DMS53 (cell line): ENCODE measurements at places on chromosomes 6 and 20.

DNA sequence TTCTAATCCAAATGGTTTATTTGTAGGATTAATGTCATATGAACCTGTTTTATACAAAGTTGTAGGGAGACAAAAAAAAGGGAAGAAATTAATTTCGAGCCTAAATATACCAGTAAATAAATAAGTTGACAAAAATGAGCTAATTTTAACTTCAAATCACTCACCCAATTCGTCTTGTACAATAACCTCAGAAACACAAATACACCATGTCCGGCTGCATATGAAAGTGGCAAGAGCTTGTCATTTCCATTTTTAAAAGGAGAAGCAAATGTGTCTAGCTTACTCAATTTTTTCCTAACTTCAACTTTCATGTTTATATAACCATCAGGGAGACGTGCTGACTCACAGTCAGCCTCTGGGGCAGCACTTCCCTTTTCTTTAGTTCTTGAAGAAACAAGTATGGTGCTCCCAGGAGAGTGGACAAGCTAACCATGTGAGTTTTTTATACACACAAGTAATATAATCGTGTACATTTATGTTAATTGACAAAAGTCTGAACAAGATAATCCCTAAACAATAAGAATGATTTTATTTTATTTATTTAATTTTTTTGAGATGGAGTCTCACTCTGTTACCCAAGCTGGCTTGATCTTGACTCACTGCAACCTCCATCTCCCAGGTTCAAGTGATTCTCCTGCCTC is 55.5 kb upstream of the SGK1 start:
- DNase-seq, result peak; percentile 2

- DNase-seq, result no peak
These were observed 3.1 kb downstream of the CRYBG1 start for GRCh38 chr6:106363401-106364138.

DNA sequence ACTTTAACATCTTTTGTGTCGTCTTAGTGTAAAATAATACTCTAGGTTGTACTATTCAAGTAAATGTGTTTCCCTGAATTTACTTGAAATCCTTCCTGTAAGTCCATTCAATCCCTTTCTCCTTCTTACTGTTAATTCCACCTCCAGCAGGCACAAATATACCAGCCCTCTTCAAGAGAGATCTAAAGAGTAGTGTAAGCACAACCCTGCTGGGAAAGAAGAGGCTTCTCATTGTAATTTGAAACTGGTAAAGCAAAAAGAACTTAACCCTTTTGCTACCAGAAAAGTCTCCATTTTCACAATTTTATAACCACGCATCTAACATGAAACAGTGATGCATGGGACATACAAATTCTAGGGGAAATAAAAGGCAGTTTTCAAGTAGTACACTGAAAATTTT is at the start of gene BMP5:
Gene BMP5 (minus strand): TSS at position 191 of the 400 bp plus-strand sequence. CDS start 725 bp downstream, outside the sequence.
- peak; percentile 30 for DNase-seq

- DNase-seq, result no peak
These were observed 312.6 kb downstream of the CD83 start for GRCh38 chr6:14430218-14430617.

- DNase-seq, result no peak
These were observed 29.0 kb downstream of the DAAM2 start for GRCh38 chr6:39821046-39821740.

GRCh38 chr20:12067686-12068085 is 150.0 kb downstream of the BTBD3 start:
- DNase-seq, result no peak

DNA sequence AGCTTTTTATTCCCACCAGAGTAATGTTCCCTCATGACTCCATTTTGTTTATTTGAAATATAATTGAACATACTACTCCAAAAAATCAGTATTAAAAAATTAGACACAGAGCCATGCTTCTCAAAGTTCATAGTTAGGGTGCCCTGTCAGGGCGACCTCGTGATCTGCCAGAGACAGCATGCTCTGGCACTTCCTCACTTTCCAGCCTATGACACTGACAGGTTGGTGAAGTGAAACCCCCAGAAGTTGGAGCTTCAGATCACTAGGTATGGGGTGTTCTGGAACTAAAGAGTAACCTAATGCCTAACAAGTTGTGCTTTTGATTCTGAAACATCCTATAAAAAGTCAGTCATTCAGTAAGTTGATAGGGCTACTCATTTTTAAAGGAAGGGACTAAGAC is 93.0 kb downstream of the TBC1D7 start:
- no peak for DNase-seq

DNA sequence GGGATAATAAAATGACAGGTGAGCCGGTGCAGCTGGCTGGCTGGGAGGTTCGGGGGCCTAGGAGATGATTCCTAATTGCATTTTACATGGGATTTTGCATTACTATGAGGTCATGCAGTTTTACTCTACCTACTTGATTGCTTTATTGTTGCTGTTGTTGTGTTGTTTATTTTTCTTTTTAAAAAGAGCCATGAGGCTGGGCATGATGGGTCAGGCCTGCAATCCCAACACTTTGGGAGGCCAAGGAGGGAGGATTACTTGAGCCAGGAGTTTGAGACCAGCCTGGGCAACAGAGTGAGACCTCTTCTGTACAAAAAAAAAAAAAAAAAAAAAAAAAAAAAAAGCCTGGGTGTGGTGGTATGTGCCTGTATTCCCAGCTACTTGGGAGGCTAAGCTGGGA is 104.8 kb downstream of the GJA1 start:
- no peak for DNase-seq

DNA sequence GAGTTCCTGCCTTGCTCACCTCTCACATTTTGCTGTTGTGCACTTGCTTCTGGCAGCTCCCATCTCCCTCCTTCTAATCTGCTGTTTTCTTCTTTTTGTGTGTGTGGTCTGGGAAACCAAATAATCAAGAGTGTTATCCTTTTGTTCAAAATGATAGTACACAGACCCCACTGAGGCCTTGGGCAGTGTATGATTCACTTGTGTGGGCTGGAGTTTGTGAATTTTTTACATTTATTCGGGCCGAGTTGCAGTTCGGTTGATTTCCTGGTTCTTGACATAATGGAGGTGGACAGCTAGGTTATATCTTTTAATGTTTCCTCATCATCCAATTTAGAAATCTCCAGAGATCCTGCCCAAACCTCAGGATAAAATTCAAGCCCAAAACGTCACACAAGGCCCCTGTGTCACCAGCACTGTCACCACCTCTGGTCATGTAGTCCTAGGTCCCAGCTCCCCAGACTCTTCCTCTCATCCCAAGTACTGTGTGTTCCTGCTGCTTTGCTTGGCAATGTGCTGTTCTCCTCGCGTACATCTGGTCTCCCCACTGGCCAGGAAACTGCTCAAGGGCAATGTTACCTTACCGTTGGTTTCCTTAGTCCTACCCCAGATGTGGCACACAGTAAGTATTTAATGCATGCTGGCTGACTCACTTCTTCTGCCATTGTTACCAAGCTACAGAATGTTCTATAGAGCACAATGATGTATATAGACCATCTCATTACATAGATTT is 55.7 kb upstream of the PHACTR2 start:
- no peak for DNase-seq

DNA sequence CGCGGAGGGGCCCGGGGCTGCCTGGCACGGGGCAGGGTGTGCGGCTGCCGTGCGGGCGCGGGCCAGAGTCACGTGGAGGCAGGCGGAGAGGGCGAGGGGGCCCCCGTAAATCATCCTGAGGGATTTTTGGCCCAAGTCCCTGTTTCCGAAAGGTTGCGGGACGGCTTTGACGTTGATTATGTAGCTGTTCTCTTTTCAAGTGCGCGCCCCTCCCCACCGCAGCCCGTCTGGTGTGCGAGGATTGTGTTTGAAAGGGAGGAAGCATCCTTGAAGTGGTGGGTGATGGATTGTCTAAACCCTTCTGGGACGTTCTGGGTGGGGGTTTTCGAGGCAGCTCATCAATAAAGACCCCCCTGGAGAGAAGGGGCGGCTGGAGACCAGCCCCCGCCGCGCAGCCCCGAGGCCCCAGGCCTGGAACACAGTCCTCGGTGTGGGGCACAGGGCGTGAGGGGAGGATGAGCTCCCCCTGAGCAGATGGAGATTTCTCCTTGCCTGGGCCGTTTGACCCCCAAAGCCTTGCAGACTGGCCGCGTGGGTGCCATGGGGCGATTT is 7.0 kb upstream of the FOXF2 start:
- DNase-seq, result no peak

- DNase-seq, result no peak
These were observed 118.2 kb downstream of the RPS12 start for GRCh38 chr6:132932588-132932987.

DNA sequence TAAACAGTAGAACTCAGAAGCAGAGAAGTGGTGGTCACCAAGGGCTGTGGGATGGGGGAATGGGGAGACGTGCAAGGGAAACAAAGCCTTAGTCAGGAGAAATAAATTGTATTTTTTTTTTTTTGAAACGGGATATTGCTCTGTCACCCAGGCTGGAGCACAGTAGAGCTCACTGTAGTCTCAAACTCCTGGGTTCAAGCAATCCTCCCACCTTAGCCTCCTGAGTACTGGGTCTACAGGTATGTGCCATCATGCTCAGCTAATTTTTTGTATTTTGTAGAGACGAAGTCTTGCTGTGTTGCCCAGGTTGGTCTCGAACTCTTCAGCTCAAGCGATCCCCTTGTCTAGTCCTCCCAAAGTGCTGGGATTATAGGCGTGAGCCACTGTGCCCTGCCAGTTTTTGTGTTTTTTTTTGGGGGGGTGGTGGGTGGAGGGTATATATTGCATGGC is 3.4 kb downstream of the HSPA1B start:
- no peak for DNase-seq

DNA sequence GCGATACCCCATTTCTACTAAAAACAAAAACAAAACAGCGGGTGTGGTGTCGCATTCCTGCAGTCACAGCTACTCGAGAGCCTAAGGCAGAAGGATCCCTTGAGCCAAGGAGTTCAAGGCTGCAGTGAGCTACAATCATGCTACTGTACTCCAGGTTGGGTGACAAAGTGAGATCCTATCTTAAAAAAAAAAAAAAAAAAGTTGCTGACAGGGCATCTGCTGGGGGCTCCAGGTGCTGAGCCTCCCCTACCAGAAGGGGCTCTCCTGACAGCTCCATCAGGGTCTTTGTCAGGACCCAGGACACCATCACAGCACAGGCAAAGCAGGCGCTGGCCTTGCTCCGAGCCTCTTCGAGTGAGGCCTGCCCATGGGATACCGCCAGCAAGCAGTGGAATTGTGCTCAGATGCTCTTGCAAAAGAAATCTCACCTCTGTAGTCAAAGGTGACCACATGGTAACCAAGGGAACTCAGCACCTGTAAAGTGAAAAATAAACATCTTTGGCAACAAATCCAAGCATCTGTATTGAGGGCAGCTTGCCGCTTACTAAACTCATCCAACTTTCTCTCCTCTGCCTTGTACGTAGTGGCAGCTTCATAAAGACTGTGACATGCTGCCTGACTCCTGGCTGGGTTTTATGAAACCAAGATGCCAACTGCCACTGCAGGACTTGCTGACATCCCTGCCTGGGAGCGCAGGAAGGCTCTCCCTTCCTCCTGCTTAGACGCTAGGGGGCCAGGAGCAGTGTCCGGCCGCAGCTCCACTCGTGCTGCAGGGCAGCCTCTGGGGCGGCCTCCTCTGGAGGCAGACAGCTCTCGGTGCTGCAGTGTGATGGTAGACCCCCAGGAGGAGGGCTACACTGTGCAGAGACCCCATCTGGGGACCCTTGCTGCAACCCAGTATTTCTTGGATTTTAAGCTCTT is 66.9 kb downstream of the PYGB start:
- DNase-seq, result no peak

DNA sequence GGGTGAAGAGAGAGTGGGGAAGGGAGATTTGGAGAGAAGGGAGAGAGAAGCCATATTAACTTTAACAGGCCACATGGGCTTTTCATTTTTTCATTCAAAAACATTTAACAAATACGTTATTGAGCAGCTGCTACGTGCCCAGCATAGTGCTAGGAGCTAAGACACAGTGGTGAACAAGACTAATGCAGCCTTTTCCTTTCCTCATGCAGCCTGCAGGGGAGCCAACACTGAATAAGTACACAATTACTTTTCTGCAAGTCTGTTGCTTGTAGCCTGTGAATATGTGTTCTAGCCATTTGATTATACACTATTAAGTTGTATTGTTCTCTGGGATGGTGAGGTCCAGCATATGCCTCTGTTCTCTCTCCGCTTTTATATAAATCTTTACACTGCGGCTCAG is 1.9 kb upstream of the BLOC1S5 start:
- peak; percentile 14 for DNase-seq

DNA sequence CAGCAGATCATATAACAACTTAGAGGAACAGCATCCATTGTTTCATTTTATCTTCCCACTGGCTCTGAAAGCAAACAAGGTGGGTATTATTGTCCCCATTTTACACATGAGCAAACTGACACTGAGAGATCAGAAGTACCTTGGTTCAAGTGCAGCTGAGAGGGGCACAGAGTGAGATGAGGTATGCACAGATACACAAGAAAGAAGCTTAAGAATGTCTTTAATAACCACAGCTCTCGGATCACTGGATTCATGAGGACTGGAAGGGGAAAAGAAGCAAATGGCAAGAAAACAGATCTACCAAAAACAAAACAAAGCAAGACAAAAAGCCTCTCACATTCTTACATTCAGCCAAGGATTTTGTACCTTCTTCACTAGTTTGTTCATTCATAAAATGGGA is 10.6 kb downstream of the SLC2A10 start:
- DNase-seq, result no peak

- DNase-seq, result no peak
These were observed 7.9 kb upstream of the CNKSR3 start for GRCh38 chr6:154518396-154518795.

DNA sequence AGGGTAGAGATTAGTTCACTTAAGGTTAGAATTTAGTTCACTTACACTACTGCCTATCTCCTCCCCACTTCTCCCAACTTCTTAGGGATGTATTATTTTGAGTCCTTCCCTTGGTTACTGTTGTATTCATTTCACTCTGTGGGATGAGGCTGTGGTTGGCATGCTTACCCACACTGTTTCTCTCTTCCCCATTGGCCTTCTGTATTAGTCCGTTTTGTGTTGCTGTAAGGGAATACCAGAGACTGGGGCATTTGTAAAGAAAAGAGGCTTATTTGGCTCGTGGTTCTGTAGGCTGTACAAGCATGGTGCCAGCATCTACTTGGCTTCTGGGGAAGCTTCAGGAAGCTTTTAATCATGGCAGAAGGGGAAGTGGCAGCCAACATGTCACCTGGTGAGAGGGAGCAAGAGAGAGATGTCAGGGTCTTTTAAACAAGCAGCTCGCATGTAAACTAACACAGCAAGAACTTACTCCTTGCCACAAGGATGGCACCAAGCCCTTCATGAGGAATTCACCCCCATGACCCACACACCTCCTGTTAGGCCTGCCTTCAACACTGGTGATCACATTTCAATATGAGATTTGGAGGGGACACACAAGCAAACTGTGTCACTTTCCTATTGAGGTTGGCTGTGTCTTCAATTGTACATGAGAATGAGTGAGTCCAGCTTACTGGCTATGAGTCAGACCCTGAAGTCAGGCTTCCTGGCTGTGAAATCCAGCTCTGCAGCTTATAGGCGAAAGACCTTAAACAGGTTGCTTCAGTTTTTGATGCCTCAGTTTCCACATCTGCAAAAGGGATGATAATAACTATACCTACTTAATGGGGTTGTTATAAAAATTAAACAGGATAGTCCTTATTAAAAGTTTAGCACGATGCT is 53.3 kb downstream of the SYNDIG1 start:
- no peak for DNase-seq

- no peak for DNase-seq
These were observed 983.5 kb upstream of the FLRT3 start for GRCh38 chr20:15320941-15321340.
